ENCODE measurements at places on chromosomes 5 and 9. TPM values are rescaled to one million over a fixed set of nuclear protein-coding genes. Genes with fewer than 3 reads are reported as not detected.

GRCh38 chr9:114047717-114048116 lies 30.4 kb downstream of the AMBP start:
- no peak for DNase-seq

- DNase-seq, result no peak
Measured at GRCh38 chr9:108722396-108722795, 133.4 kb downstream of the ACTL7B start.

GRCh38 chr5:150105928-150106615 lies 19.7 kb upstream of the CSF1R start:
- no peak for DNase-seq

Gene GLDC
- total RNA-seq, result 117 TPM

- no peak for DNase-seq
Measured at GRCh38 chr9:84615544-84615943, 54.0 kb upstream of the NTRK2 start.

All from GM12878 (cell line).